ENCODE measurements at places on chromosomes 11 and 22.

GRCh38 chr11:57761301-57762234, at the start of gene CTNND1:
Gene CTNND1 (plus strand): TSS chr11:57761802. CDS start chr11:57791479, 29,677 bp downstream.
- DNase-seq, result peak; percentile 93

DNA sequence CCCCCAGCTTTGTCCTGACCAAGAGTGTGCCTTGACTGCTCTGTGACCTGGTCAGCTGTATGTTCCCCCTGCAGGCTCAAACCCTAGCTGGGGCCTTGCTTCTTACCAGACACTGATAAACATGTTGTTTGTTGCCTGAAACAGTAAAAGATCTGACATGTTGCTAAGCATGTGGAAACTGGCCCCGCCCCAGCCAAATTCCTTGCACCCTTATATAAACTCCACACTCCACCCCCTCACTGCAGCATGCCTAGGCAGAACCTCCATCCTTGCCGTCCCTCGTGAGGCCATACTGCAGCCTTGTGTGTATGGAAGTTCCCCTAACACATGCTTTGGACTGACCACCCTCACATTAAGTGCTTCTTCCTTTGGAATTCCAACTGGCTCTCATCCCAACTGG, 27.3 kb downstream of the LRRC74B start:
- no peak for DNase-seq

DNA sequence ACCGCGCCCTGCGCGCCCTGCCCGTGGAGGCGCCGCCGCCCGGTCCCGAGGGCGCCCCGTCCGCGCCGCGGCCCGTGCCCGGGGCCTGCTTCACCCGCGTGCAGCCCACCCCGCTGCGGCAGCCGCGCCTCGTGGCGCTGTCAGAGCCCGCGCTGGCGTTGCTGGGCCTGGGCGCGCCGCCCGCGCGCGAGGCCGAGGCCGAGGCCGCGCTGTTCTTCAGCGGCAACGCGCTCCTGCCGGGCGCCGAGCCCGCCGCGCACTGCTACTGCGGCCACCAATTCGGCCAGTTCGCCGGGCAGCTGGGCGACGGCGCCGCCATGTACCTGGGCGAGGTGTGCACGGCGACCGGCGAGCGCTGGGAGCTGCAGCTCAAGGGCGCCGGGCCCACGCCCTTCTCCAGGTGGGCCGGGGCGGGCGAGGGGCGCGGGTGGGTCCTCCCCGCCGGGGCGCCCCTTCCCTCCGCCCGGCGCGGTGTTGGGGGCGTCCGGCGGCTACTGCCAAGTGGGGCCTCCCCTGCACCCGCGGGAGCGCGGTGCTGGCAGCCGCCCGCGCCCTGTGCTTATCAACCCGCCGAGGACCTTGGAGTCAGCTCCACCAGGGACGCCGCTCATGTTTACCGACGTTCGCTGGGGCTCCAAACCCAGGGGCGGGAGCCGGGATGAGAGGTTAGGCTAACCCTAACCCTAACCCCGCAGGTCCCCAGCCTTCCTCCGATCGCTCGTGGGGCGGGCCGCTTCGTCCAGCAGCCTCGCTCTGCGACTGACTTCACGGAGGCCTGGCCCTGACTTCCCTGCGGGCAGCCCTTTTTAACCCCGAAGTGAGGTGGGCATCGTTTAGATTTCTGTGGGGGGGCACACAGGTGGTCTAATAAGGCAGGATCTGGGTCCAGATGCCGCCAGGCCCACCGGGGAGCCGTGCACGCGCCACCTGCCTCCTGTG, 649 bp downstream of the SELENOO start:
- no peak for DNase-seq

DNA sequence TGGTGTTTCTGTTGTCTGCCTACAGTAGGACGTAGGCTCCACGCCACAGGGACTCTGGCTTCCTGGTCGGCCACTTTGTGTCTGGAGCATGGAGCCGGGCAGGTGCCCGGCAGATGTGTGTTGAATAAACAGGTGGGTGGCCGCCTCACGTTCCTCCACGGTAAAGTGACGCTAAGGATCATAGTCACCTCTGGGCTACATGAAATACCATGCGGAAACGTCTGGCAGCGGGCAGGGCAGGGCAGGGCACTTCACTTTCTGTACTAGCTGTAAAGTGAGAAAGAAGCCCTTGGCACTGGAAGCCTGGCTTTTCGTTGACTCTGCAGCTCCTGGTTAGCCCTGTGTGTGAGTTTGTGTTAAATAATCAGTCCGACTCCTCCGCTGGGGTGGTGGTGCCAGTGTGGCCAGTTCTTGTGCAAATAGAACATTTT, 52.4 kb downstream of the MCM5 start:
- no peak for DNase-seq

DNA sequence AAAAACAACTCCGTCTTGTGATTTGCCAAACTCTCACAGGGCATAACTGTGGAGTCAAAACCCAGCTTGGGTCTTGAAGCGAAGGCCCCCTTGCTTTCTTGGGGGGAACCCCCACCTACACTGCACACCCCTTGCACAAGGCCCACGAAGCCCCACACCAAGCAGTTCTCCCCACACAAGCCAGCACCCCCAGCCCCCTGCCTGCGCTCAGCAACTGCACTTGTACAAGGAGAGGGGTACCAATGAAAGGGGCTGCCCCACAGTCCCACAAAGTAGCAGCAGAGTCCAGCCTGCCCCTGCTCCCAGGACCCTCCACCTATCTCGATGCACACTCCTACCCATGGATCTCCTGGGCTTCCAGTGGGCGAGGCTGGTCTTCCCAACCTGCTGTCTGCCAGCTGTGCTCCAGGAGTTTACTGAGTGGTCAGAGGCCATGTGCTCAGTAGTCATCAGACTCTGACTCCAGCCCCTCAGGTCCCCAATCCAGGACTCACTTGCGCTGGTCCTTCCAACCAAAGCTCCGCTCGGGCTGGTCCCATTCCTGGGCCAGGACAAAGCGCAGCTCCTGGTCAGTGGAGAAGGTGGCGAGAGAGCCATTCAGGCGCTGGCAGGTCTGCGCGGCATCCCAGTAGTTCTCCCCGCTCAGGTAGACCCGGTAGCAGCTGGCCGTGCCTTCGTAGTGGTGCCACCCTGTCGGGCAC, 57.7 kb downstream of the DGCR2 start:
- DNase-seq, result no peak

DNA sequence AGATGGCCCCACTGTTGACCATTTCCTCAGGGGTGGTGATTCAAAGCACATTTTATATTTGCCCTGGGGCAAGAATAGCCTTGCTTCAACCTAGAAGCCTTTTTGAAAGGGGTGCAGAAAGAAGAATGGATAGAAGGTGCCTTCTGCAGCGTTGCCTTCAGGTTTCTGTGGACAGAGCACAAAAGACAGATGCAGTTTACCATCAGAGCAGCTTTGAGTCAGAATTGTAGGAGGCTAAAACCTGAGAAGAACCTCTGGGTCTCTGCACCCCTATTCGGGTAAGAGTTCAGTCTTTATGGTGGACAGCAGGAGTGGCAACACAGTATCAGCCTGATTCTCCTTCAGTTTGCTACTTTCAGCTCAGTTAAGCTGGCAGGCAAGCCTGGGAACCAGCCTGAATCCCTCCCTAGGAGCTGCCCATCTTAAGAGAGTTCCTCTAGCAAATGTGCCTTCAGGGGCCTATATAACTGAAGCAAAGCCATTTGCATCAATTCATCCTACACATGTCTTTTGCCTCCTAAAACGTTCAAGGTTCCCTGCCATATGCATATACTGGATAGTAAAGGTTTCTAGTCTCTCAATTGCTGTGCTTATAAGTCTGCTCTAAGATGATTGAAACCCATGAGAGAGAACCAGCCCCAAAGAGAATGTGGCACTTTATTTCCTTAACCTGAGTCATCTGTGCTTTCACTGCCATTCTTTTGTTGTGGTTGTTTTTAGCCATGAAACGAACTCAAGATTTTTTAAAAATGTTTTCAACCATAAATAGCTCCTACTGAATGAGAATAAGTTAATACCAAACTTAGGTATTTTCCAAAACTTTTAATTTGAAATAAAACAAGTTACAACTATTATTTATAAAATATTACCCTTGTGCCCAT, 123.0 kb downstream of the TRIM44 start:
- no peak for DNase-seq

- DNase-seq, result no peak
Measured at GRCh38 chr11:84800755-84801346, 826.3 kb downstream of the DLG2 start.

GRCh38 chr11:108654994-108655631, 9.8 kb upstream of the DDX10 start:
- DNase-seq, result peak; percentile 53

DNA sequence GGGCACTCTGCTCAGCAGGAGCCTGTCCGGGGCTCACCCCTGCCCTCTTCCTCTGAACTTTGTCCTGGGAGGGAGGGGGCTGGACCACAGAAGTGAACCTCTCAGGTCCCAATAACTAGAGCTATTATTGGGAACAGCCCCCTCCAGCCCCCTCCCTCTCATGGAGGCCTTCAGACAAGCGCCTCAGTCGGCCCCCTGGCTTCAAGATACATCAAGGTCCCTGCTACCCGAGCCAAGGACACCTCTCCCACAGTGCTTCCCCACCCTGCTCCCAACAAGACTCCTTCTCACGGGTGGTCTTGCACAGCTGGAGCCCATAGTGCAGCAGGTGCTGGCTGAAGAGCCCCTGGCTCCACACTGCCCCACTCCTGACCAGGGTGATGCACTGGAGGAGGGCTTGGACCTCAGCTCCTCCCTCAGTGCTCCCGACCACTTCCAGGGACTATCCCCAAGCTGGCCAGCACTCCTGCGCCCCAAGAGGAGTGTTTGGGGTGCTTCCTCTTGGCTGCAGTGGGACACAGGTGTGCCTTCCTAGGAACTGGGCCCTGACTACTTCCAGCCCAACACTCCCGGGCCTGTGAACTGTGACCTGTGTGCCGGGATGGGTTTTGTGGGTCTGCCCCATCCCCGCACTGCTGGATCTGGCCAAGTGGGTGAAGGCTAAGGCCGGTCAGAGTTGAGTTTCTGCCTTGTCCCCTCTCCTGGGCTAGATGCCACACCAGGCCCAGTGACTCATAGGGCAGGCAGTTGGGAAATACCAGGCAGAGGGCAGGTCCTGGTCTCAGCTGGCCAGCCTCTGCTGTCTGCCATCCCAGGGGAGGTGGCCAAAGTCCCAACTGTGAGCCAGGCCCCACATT, 2.2 kb downstream of the PNPLA2 start:
- peak; percentile 91 for DNase-seq

GRCh38 chr22:47293368-47294221, 531.1 kb downstream of the TBC1D22A start:
- DNase-seq, result no peak

DNA sequence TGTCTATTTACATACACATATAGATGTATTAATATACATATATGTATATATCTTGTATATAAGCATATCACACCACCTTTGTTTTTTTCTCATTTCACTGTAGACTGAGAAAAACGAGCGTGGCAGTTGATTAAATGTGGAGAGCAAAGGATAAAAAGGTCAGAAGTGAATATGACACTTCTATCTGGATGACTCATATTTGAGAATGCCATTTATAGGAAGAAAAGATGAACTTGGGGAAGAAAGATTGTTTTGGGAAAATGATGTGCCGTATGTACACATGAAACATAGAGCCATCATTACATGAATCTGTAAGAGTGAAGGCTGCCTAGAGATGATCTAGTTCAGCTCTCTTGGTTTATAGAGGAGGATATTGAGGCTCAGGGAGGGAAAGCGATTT, 28.7 kb downstream of the AMOTL1 start:
- no peak for DNase-seq

DNA sequence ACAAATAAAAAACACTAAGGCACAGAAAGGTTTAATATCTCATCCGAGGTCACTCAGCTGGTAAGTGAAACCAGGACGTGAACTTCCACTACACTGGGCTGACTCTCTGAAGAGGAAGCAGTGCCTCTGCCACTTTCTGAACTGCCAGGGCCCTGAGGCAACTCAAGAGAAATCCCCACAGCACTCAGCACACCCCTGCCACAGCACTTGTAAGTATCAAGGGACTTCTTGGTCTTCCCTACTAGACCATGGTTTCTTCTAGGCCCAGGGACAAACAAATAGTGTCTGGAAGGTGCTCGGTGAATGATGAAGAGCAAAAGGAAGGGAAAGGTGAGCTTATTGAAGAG, 49.7 kb downstream of the RPL27A start:
- peak; percentile 75 for DNase-seq

DNA sequence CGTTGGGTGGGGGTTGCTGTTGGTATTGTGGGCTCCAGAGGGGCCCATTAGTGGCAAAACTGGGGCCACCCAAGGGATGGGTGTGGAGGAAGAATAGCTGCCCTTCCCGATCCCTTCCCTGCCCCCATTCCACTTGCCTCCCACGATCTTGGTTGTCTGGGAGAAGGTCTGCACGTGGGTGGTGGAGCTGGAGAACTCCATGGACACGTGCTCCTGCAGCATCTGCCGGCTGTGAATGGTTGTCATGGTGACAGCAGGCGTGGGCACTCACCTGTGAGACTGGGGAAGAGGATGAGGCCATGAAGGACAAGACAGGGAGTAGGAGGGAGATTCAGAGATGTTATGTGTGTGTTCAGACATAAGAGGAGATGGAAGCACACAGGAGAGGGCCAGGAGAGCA, 2.0 kb downstream of the IGSF22 start:
- DNase-seq, result no peak

DNA sequence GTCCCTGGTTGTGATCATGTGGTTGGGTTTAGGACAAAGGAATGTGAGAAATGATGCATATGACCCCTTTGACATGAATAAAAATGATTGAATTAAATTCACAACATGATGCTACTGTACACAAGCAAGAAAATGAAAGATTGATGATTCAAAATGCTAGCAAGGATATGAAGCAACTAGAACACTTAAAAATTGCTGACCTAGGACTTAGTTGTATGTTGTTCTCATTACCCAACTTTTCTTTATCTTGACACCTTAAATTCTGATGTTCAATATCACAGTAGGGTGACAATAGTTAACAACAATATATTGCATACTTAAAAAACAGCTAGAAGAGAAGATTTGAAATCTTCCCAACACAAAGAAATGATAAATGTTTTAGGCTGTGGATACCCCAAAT, 20.6 kb downstream of the OR52A5 start:
- DNase-seq, result no peak

DNA sequence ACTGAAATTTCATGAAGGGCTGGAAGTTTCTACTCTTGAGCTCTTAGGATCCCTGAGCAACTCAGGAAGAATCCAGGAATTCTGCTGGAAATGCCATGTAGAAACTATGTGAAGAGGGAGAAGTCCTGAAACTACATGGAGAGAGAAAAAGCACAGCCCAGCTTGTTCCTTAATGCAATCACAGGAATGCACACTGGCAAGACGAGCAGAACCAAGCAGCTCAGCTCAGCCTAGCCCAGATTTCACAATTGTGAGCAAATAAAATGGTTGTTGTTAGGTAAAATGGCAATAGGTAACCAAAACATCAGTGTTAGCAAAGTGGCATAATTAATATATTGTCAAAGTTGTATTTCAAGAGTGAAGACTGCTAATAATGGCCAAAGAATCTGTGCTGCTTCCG, 28.1 kb downstream of the ZNF214 start:
- no peak for DNase-seq

GRCh38 chr11:60816590-60817157, 25.2 kb upstream of the CCDC86 start:
- DNase-seq, result no peak

GRCh38 chr11:110311783-110312579, 15.6 kb upstream of the RDX start:
- DNase-seq, result peak; percentile 77

All from suppressor macrophage treated with lipopolysaccharide for 1 hour (primary cell).